ENCODE measurements at places on chromosomes 6 and 20. TPM values are rescaled to one million over a fixed set of nuclear protein-coding genes. Genes with fewer than 3 reads are reported as not detected.

Gene DEFB132
- total RNA-seq, result not detected

Gene TRIM40
- total RNA-seq, result not detected

Gene BANF2
- total RNA-seq, result not detected

Gene MAFB
- 0.83 TPM for total RNA-seq

Gene ARMC12
- 0.89 TPM for total RNA-seq

Gene SNPH
- total RNA-seq, result 2.7 TPM

Gene PPIL6
- not detected for total RNA-seq

Gene NRSN1
- not detected for total RNA-seq

Gene PBOV1
- total RNA-seq, result not detected

Gene NKX2-2
- total RNA-seq, result not detected

Gene NKX2-4
- not detected for total RNA-seq

Gene MLIP
- total RNA-seq, result not detected

Gene PLCB4
- total RNA-seq, result not detected

Gene BACH2
- total RNA-seq, result 89.7 TPM

Gene DNMT3B
- total RNA-seq, result 3.4 TPM

Gene ENPP4
- 5.4 TPM for total RNA-seq

Gene FAM83C
- not detected for total RNA-seq

Gene EYA4
- not detected for total RNA-seq

Gene SIRPD
- total RNA-seq, result not detected

Gene ECT2L
- not detected for total RNA-seq

Gene KCNQ2
- total RNA-seq, result not detected

Gene TFAP2D
- total RNA-seq, result not detected

Gene IL17F
- total RNA-seq, result not detected

Gene HLA-F
- 278 TPM for total RNA-seq

Gene BCKDHB
- 18.5 TPM for total RNA-seq

Gene BTN1A1
- not detected for total RNA-seq

Gene MRPL2
- 76.6 TPM for total RNA-seq

Gene C20orf144
- total RNA-seq, result 0.28 TPM

Gene BPIFB2
- not detected for total RNA-seq

Gene PLN
- not detected for total RNA-seq

Gene HLA-DQA2
- 1.0 TPM for total RNA-seq

Gene SYNDIG1
- total RNA-seq, result not detected

Gene RUNX2
- total RNA-seq, result 60.8 TPM

Gene POM121L2
- not detected for total RNA-seq

Gene GNRH2
- 3.7 TPM for total RNA-seq

Gene RAB44
- total RNA-seq, result not detected

Gene CARMIL1
- 1.9 TPM for total RNA-seq

Gene SEL1L2
- total RNA-seq, result not detected

Gene TMEM244
- total RNA-seq, result not detected

Gene RIPPLY2
- not detected for total RNA-seq

Gene POPDC3
- total RNA-seq, result not detected

Gene MEI4
- not detected for total RNA-seq

Gene HIVEP1
- total RNA-seq, result 63.8 TPM

Gene ECHDC1
- total RNA-seq, result 61.6 TPM

Data from activated T-helper 2 cell treated with anti-CD3 and anti-CD28 coated beads, Interferon-gamma antibody, Interleukin-2, Interleukin-4, amounts not matched to agents 10 μg/mL and 5 μg/mL and 100 μg/mL, durations not matched to agents 14 hours and 24 hours and 36 hours (primary cell).